ENCODE measurements at places on chromosomes 3 and 15. TPM values are rescaled to one million over a fixed set of nuclear protein-coding genes. Genes with fewer than 3 reads are reported as not detected.

Gene ANKRD34C
- total RNA-seq: not detected

Gene SACM1L
- total RNA-seq: 79.6 TPM

Gene GRIP2
- 12.0 TPM for total RNA-seq

Gene PIK3R4
- total RNA-seq: 37.2 TPM

Data from WTC11 (cell line).